ENCODE measurements at places on chromosomes 6 and 20. TPM values are rescaled to one million over a fixed set of nuclear protein-coding genes. Genes with fewer than 3 reads are reported as not detected.
A peak's percentile ranks its signal among the peaks of the same experiment; 100 is the strongest.

GRCh38 chr20:41398408-41398807 is 31.8 kb upstream of the EMILIN3 start:
- H3K27ac ChIP-seq = no peak overlapping the region
- no peaks in the 10 kb centered on the region for H3K27me3 ChIP-seq
- no peak overlapping the region for H3K4me3 ChIP-seq

OOEP gene
- total RNA-seq = not detected

DNA sequence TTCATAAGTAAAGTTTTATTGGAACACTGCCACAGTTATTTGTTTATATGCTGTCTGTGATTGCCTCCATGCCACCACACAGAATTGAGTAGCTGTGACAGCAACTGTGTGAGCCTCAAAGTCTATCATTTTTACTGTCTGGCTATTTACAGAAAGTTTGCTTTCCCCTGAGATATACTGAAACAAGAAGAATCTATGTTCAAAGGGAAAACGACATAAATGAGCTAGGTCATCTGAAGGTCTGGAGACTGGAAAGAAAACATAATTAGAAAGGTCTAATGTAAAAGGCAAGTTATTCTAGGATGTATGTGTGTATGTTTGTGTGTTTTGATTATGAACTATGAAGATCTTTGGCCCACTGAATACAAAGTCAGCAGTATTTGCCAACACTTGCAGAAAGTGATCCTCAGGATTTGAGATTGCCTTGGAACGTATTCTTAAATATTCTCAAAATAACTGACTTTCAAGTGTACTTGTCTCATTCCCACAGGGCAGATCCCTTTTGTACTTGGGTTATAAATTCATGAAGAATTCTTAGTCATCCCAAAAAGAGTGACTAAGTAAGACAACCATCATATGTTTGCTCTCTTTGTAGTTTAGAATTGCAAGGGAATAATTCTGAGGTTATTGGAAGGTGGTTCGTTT is 677.7 kb downstream of the DOK5 start:
- no peaks in the 10 kb centered on the region for H3K4me1 ChIP-seq
- no peak for DNase-seq
- no peaks in the 10 kb centered on the region for H3K36me3 ChIP-seq
- H3K27me3 ChIP-seq = no peaks in the 10 kb centered on the region
- no peak overlapping the region for H3K4me3 ChIP-seq
- no peak overlapping the region for H3K27ac ChIP-seq

DNA sequence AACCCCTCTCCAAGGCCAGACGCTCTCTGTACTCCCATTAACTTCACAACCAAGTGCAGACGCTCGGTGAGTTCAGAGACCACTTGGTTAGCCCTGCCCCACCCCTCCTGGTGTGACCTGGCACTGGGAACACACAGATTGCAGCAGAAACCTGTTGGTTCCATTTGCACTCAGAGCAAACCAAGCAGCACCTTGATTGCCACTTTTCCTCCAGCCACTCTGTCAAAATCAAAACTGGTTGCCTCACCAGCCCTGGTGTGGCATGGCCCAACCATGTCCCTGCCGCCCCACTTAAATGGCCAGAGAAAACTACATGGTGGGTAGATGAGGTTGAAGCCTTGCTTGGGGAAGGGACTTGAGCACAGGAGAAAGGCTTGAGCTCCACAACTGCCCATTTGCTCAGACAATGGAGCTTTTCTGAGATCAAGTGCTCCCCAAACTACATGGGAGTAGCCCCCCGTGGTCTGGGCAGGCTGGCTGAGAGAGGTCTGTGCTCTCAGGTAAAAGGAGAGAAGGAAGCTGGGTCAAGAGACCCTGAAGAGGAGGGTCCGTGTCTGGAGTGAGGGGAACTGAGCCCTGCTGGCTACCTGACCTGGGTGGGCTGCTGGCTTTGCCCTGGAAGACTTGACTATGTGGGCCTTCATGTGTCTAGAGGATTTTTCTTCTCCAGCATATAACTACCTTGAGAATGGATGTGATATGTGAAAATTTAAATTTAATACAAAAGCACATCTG is 43.4 kb downstream of the PLCG1 start:
- H3K4me3 ChIP-seq = no peak overlapping the region
- no peaks in the 10 kb centered on the region for H3K4me1 ChIP-seq
- 0 out of 2 replicates have a peak, but pooled peaks cover 1% of the 10 kb centered on the region for H3K36me3 ChIP-seq
- H3K27ac ChIP-seq = peak overlapping the region; percentile 18
- H3K27me3 ChIP-seq = no peaks in the 10 kb centered on the region
- peak; percentile 34 for DNase-seq

GRCh38 chr6:15443119-15443830 is 197.4 kb downstream of the JARID2 start:
- H3K4me1 ChIP-seq = peaks cover 6% of the 10 kb centered on the region
- no peak overlapping the region for H3K4me3 ChIP-seq
- H3K36me3 ChIP-seq = no peaks in the 10 kb centered on the region
- H3K27ac ChIP-seq = no peak overlapping the region

GTSF1L gene
- total RNA-seq = not detected

SMLR1 gene
- 8.4 TPM for total RNA-seq

- H3K4me1 ChIP-seq = no peaks in the 10 kb centered on the region
- no peak overlapping the region for H3K4me3 ChIP-seq
- no peaks in the 10 kb centered on the region for H3K36me3 ChIP-seq
- no peak overlapping the region for H3K27ac ChIP-seq
Measured at GRCh38 chr6:55528624-55529023, 50.4 kb downstream of the HMGCLL1 start.

DNA sequence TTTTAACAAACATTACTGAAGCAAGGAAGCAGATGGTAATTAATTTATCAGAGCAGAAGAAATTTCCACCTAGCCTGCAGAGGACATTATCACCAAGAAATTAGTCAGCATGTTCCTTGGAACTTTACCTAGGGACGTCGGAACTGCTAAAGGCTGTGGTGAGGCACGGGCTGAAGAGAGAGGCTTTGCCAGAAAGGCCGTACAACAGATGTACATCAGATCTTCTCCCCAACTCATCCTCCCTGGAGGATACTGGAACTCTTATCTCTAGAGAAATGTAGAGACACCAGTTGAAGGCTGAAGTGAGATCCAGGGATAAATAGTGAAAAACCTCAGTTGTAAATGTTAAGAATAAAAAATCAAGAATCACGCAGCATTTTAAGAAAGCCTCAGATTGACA is 257.1 kb downstream of the SAMD5 start:
- no peaks in the 10 kb centered on the region for H3K4me1 ChIP-seq
- no peak for DNase-seq
- H3K27me3 ChIP-seq = no peaks in the 10 kb centered on the region
- H3K27ac ChIP-seq = no peak overlapping the region

DNA sequence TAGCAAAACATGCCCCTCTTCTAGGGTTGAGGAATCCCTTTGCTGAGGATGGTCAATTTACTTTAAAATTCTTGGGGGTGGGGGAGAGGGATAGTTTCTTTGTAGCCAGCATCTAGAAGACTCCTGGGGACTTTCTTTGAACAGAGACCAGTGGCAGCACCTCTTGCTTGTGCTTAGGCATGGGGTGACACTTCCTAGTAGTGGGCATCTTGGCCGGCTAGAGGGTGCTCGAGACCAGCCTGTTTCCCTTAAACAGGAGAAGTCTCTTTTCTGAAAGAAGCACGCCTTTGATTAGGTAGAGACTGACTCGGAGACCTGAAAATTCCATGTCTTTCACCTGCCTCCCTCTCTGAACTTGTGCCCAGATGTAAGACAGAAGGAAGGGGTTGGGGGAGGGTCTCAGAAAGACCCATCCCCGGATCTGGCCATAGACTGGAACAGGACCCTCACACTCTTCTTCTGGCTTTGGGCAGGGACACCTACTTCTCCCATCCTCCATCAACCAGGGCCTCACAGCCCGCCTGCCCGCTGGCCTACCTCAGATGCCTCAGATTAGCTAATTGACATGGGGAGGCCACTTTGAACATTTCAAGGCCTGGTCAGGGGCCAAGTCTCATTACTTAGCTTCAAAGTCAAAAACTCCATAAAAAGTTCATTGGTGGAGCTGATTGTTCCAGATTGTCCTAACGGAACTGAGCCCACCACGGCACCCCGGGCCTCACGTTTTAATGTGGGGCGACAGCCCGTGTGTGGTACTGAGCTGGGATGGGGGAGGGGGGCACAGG is 172.2 kb downstream of the CDC5L start:
- no peak overlapping the region for H3K27ac ChIP-seq
- H3K4me3 ChIP-seq = no peak overlapping the region
- H3K27me3 ChIP-seq = no peaks in the 10 kb centered on the region
- no peaks in the 10 kb centered on the region for H3K36me3 ChIP-seq
- no peak for DNase-seq
